ENCODE measurements at places on chromosomes 12 and 14.

DNA sequence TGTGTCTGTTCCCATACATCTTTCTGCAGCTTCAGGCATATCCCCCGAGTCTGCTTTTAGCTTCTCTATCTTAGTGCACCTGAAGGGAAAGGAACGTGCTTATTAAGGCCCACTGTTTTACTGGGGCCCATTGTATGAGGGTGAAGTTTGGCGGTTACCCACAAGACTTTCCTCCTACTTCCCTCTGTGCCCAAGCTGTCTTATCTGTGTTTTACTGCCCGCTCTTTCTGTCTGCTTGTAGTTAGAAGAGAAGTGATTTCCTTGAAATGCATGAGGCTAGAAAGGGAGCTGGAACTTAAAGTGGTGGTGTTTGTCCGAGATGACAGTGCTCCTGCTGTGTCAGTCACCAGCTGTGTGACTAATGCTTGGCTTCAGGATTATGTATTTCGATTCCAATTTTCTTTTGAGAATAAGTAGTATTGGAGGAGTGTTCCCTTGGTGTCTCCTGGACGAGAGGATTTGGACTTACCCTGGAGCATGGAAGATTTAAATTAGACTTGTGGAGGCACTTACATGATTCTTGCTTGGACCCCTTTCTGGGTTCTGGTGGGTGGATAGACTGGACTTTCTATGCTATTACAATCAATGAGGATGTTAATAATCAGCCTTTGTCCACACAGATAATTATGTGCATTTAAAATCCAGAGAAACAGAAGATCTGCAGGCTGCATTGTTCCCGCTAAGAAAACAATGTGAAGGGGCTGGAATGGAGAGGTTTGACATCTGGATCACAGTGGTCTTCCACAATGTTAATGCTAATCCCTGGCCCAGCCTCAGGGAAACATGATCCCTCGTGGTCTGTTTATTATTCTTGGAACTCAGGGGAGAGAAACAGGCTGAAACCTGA is 13.9 kb upstream of the KRT86 start:
- DNase-seq: no peak

- DNase-seq: no peak
Measured at GRCh38 chr12:104669851-104670337, 213.1 kb downstream of the CHST11 start.

- DNase-seq: no peak
Measured at GRCh38 chr12:121561009-121561395, 19.8 kb downstream of the KDM2B start.

GRCh38 chr12:65821336-65821735 is 2.9 kb upstream of the HMGA2 start:
- no peak for DNase-seq

DNA sequence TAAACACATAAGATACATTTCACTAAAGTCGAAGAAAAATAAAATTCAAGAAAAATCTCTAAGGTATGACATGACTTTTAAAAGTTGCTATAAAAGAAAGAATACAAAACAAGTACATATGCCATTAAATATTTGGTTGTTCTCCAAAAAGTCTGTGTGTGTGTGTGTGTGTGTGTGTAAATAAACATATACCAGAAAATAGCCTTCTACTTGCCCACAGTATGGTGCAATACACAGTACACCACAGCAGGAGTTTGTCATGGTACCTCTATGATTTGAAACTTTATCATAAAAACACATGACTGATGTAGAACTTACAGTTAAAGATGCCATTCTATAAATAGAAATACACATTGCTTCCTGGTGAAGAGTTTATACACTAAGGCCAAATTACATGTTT is 692.7 kb upstream of the MGAT4C start:
- DNase-seq: no peak

DNA sequence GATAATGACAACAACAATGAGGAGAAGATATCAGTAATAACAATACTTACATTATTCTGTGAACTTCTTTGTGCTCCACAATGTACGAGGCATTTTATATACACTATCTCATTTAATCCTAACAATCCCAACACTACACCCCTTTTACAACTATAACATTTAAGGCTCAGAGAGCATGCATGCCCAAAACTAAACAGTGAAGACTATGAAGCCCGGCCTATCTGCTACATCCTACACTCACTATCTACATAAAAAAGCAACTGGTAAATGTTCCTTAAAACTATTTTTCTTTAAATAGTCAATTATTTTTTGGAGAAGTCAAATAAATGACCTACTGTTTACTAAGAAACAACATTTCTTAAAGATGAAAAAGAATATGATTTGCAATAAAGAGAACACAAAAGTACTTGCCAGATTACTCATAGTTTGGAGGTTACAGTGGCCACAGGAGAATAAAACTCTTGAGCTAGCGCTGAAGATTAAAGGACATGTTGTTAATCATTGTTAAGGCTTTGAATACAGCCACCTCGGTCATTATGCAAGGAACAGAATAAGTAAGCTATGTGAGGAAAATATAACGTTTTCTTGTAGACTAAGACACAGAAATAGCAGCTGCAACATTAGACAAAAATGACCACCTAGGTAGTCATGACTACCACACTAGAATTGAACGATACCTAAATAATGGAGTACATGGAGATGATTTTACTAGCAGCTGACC is 56.7 kb downstream of the EPS8 start:
- DNase-seq: no peak

All from CD4-positive, alpha-beta T cell treated with Interleukin-15 for 4 hours (primary cell).